Pancreas (tissue), 10 donors: ENCODE measurements at places on chromosomes 3 and 15. TPM values are rescaled to one million over a fixed set of nuclear protein-coding genes. Genes with fewer than 3 reads are reported as not detected.

- DNase-seq, result no peak
- no peaks in the 10 kb centered on the region for H3K36me3 ChIP-seq
- no peaks in the 10 kb centered on the region for H3K27me3 ChIP-seq
- peak overlapping the region; percentile 22 for H3K27ac ChIP-seq
- H3K4me3 ChIP-seq, result no peak overlapping the region
- H3K4me1 ChIP-seq, result no peaks in the 10 kb centered on the region
Observed at GRCh38 chr15:42605796-42606195, 30.4 kb downstream of the STARD9 start.

- no peak for DNase-seq
- H3K27me3 ChIP-seq, result no peaks in the 10 kb centered on the region
- no peaks in the 10 kb centered on the region for H3K4me1 ChIP-seq
- no peak overlapping the region for H3K4me3 ChIP-seq
- no peak overlapping the region for H3K27ac ChIP-seq
Observed at GRCh38 chr15:48693484-48693883, 48.0 kb upstream of the FBN1 start.

- no peak overlapping the region for H3K27ac ChIP-seq
- no peaks in the 10 kb centered on the region for H3K36me3 ChIP-seq
- no peaks in the 10 kb centered on the region for H3K4me1 ChIP-seq
- no peak overlapping the region for H3K4me3 ChIP-seq
- DNase-seq, result no peak
Observed at GRCh38 chr3:119964294-119964693, 130.0 kb downstream of the GSK3B start.

DNA sequence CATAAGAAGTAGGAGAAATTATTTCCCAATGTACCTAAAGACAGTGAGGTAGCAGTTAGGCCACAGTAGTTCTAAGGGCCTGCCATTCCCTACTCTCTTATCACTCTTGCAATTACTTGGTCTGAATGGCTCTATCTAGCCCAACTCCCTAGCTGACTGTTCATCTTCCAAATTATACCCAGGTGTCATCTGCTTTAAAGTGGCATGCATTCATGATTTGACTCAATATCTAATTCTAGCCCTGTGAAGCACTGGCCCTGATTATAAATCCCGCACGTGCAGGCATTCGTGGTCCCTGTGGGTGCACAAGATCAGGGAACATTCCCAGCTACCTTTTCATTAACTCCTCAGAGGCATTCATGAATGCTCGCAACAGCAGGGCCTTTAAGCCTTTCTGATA is 43.1 kb upstream of the ZNF774 start:
- DNase-seq, result no peak
- no peaks in the 10 kb centered on the region for H3K36me3 ChIP-seq
- peaks cover 8% of the 10 kb centered on the region for H3K4me1 ChIP-seq

The FANCD2OS gene
- not detected for total RNA-seq

The CNTN3 gene
- 1.6 TPM for total RNA-seq

DNA sequence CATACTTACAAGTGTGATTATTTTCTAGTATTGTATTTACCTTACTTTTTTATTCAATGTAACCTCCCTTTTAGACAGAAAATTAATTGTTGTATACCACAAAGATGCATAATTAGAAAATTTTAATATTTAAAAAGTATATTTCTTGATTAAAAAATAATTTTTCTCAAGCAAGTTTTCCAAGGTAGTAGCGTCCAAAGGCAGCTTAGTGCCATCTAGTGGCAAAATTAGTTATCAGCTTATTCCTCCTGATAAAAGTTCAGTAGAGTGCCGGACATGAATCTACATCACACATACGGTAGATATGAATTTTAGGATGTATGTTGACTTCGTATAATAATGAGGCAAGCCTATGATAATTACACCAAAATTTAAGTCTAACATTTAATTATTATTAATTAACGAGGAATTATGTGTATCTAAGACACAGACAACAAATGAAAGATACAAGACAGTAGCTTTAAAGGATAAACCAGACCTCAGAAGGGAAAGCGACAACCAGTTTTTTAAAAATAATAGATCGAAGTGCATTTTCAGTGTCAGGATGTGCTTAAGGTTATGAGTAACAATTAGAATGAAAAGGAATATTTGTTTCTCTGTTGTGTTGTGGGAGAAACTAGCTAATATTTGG is 405.9 kb downstream of the ROBO1 start:
- no peaks in the 10 kb centered on the region for H3K36me3 ChIP-seq
- H3K4me1 ChIP-seq, result no peaks in the 10 kb centered on the region
- no peak for DNase-seq
- no peak overlapping the region for H3K4me3 ChIP-seq
- H3K27me3 ChIP-seq, result no peaks in the 10 kb centered on the region

GRCh38 chr3:169218314-169218983 is 445.1 kb downstream of the MECOM start:
- no peak overlapping the region for H3K27ac ChIP-seq
- H3K4me3 ChIP-seq, result no peak overlapping the region
- DNase-seq, result peak; percentile 38
- no peaks in the 10 kb centered on the region for H3K36me3 ChIP-seq

The PKM gene
- 61.8 TPM for total RNA-seq

DNA sequence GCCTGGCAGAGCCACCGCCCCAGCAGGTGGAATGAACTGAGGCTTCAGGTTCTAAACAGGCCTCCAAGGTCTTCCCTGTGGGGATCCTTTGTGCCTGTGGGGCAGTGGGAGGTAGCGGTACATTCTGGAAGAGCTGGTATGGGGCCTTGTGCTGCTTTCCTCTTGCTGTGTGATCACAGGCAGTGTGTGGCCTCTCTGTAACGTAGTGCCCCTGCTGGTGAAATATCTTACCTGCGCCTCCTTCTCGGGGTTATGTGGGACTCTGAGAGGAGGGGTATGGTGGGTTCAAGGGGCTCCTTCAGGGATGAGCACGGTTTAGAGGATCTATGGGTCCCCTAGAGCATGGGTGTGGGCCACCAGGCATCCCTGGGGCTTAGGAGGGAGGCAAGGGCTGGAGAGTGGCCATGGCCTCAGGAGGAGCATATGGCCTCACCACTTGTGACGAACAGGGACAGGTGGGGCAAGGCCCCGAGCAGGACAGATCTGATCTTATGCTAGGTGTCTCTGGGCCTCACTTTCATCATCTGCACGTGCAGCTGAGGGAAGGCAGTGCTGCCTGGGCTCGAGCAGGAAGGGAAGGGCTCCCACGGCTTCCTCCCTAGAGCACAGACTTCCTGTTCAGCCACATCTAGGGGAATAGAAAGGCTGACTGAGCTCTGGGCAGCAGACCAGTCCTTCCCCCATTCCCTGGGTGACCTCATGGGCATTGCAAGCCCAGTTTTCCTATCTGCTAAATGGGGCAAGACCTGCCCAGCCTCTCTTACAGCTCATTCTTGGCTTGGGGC is 1.9 kb upstream of the ALS2CL start:
- H3K27ac ChIP-seq, result peak overlapping the region; percentile 17
- H3K4me1 ChIP-seq, result peaks cover 11% of the 10 kb centered on the region
- H3K27me3 ChIP-seq, result no peaks in the 10 kb centered on the region
- no peaks in the 10 kb centered on the region for H3K36me3 ChIP-seq
- DNase-seq, result peak; percentile 13

The CAMP gene
- not detected for total RNA-seq

The PXK gene
- total RNA-seq, result 11.2 TPM

DNA sequence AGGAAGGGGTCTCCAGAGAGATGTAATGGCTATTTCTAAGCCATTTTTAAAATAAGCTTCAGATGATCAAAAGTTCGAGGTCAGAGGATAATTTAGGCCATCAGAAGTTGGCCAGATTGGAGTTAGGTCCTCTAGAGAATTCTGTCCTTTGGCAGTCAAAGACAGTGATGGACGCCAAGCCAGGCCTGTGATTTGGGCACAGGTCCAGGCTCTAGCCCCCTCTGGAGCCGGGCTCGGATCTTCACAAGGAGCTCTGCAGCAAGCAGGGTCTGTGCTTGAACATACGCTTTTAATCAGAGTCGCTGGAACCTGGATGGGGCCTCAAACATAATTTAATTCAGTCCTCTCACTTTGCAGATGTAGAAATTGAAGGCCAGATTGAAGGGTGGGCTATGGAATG is 151.4 kb upstream of the BCL6 start:
- H3K27ac ChIP-seq, result no peak overlapping the region
- no peaks in the 10 kb centered on the region for H3K36me3 ChIP-seq
- no peak for DNase-seq
- H3K4me3 ChIP-seq, result no peak overlapping the region
- no peaks in the 10 kb centered on the region for H3K4me1 ChIP-seq
- H3K27me3 ChIP-seq, result no peaks in the 10 kb centered on the region

- no peak overlapping the region for H3K27ac ChIP-seq
- no peaks in the 10 kb centered on the region for H3K36me3 ChIP-seq
- no peaks in the 10 kb centered on the region for H3K27me3 ChIP-seq
- no peaks in the 10 kb centered on the region for H3K4me1 ChIP-seq
- H3K4me3 ChIP-seq, result no peak overlapping the region
- DNase-seq, result no peak
Observed at GRCh38 chr3:72015463-72015862, 230.5 kb upstream of the PROK2 start.

DNA sequence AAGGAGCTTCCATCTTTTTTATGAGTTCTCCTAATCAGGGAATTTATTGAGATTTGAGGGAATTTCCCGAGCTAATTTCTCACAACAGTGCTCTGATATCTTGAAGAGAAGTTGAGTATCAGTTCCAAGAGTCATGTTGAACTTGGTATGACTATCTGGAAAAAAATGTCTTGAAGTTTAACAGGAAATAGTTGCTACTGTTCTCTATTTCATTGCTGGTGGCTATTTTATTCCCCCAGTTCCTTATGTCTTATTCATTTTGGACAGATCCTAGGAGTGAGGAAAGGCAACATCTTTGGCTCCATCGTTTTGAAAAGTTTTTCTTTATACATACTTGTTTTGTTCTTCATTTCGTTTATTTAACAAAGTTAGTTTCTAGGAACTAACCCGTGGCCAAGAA is 307.8 kb upstream of the AGTR1 start:
- no peaks in the 10 kb centered on the region for H3K36me3 ChIP-seq
- H3K4me3 ChIP-seq, result no peak overlapping the region
- H3K4me1 ChIP-seq, result no peaks in the 10 kb centered on the region
- H3K27me3 ChIP-seq, result no peaks in the 10 kb centered on the region

The RTP4 gene
- 4.0 TPM for total RNA-seq

DNA sequence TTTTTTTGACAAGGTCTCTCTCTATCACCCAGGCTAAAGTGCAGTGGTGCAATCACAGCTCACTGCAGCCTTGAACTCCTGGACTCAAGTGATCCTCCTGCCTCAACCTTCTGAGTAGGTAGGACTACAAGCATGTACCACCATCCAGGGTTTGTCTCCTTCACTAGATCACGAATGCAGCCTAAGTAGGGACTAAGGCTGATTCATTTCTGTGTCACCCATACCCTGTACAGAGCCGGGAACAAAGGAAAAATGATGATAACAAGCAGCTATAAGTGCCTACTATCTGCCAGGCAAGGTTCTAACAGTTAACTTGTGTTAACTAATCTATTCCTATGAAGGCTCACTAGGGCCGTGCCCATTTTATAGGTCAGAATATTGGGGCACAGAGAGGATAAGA is 7.0 kb downstream of the TMEM40 start:
- no peak for DNase-seq
- H3K27ac ChIP-seq, result no peak overlapping the region
- H3K27me3 ChIP-seq, result no peaks in the 10 kb centered on the region
- no peaks in the 10 kb centered on the region for H3K36me3 ChIP-seq
- no peak overlapping the region for H3K4me3 ChIP-seq

DNA sequence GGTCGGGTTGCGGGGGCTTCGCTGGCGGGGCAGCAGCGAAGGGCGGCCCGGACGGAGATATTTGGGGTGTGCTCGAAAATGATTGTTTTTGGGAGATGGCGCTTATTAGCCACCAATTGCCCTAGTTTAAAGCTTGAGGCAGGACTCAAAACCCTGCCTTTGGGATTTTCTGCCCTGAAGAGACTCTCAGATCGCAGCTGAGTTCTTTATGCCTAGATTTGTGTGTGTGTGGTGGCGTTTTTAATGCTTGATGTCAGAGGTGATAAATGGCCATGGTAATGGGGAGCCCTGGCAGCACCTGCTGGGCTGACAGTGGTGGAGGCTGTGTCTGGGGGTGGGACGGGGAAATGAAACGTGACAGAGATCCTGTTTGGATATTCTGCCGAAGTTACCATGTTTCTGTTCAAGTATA is 604 bp downstream of the KCTD6 start:
- DNase-seq, result no peak
- no peaks in the 10 kb centered on the region for H3K36me3 ChIP-seq
- H3K27ac ChIP-seq, result no peak overlapping the region
- H3K4me3 ChIP-seq, result peak overlapping the region; percentile 59
- H3K4me1 ChIP-seq, result peaks cover 5% of the 10 kb centered on the region

The POC1A gene
- 0.63 TPM for total RNA-seq

GRCh38 chr3:70840106-70840870 is 527.9 kb upstream of the MDFIC2 start:
- no peak overlapping the region for H3K27ac ChIP-seq
- H3K27me3 ChIP-seq, result no peaks in the 10 kb centered on the region

GRCh38 chr3:3119393-3119851 is 7.3 kb upstream of the TRNT1 start:
- no peaks in the 10 kb centered on the region for H3K36me3 ChIP-seq
- H3K27ac ChIP-seq, result no peak overlapping the region
- no peak overlapping the region for H3K4me3 ChIP-seq
- no peak for DNase-seq
- no peaks in the 10 kb centered on the region for H3K27me3 ChIP-seq

DNA sequence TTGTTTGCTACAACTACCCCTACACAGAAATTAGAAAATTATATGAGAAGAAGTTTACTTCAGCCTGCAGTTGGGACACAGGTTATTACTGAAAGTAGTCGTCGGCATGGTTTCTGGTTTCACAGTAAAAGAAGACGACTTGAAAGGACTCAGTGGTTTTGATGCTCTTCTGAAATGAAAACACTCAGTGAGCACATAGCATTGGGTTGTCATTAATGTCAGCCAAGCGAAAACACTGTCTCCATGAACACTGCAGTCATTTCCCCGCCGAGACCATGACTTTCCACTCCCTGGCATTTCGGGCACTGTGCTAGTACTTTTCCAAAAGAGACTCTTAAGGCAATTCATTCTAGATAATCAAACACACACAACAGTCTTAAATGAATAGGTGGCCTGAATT is 69.2 kb upstream of the ICE2 start:
- H3K4me1 ChIP-seq, result no peaks in the 10 kb centered on the region
- H3K4me3 ChIP-seq, result no peak overlapping the region
- no peaks in the 10 kb centered on the region for H3K27me3 ChIP-seq
- DNase-seq, result no peak
- H3K27ac ChIP-seq, result no peak overlapping the region

- no peak overlapping the region for H3K4me3 ChIP-seq
- H3K27ac ChIP-seq, result no peak overlapping the region
- H3K36me3 ChIP-seq, result no peaks in the 10 kb centered on the region
- H3K4me1 ChIP-seq, result no peaks in the 10 kb centered on the region
Observed at GRCh38 chr15:26298659-26299170, 435.6 kb upstream of the ATP10A start.

GRCh38 chr3:43079536-43080332 is 26.1 kb downstream of the POMGNT2 start:
- peaks cover 7% of the 10 kb centered on the region for H3K36me3 ChIP-seq
- H3K27me3 ChIP-seq, result no peaks in the 10 kb centered on the region

- H3K4me3 ChIP-seq, result no peak overlapping the region
- H3K27me3 ChIP-seq, result no peaks in the 10 kb centered on the region
- DNase-seq, result no peak
- H3K27ac ChIP-seq, result no peak overlapping the region
- H3K4me1 ChIP-seq, result peaks cover under 1% of the 10 kb centered on the region
- no peaks in the 10 kb centered on the region for H3K36me3 ChIP-seq
Observed at GRCh38 chr15:72136170-72137051, 18.2 kb downstream of the SENP8 start.
